HuH-7.5 (cell line): ENCODE measurements at places on chromosomes 11 and 22.

DNA sequence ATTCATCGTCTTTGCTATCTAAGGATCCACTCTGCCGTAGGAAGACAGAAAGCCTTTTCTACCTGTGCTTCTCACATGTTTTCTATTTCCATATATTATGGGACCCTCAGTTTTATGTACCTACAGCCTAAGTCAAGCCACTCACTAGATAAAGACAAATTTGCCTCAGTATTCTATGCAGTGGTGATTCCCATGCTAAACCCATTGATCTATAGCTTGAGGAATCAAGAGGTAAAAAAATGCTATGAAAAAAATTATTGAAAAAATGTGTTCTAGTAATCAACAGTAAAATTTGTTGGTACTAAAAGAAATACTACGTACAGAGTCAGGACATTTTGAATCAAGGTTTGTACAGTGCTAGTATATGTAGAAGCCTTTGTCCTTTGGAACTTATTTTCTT, 18.1 kb upstream of the OR5AL1 start:
- DNase-seq, result no peak

GRCh38 chr11:21195995-21196394, 526.6 kb downstream of the NELL1 start:
- DNase-seq, result no peak

DNA sequence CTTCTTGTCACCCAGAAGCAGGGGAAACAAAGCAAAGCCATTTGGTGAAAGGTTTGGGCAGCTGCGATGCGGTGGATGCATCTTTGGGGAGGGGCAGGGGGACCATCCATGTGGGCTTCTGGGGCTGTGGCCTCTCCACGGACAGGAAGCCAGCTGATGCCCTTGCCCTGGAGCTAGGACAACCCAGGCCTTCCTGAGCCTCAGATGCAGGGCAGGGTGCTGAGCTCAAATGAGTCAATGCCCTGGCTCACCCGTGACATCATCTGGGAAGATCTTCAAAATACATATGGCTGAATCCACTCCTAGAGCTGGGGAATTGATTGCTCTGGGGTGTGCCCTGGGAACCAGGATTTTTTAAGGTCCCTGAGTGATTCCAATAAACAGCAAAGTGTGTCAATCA, 1418.2 kb downstream of the TBC1D22A start:
- DNase-seq, result no peak

DNA sequence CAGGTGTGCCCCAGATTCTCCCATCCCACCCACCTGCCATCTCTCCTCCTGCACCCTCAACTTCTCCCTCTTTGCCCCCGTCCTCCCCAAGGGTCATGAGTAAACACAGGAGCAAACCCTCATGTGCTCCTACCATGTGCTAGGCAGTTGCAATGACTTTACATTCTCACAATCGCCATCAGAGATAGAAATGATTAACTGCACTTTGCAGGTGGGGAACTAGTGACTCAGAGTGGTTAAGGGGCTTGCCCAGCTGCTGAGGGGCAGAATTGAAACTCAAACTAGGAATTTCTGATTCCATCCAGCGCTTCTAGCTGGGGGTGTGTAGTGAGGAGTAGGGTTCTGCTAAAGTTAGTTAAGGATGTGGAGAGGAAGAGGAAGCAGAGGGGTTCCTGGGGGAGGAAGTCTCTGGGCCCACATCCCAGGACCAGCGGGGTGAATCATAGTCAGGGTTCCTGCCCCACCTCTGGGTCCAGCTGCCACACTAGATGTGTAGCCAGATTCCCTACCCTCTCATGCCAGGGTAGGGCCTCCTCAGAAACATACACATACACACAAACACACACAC, 16.0 kb upstream of the PRG2 start:
- DNase-seq, result no peak
